ENCODE measurements at places on chromosomes 3 and 15. TPM values are rescaled to one million over a fixed set of nuclear protein-coding genes. Genes with fewer than 3 reads are reported as not detected.

Gene DPPA4
- not detected for polyA plus RNA-seq

Gene ARPP21
- not detected for polyA plus RNA-seq

Gene LXN
- polyA plus RNA-seq = 8.4 TPM

DNA sequence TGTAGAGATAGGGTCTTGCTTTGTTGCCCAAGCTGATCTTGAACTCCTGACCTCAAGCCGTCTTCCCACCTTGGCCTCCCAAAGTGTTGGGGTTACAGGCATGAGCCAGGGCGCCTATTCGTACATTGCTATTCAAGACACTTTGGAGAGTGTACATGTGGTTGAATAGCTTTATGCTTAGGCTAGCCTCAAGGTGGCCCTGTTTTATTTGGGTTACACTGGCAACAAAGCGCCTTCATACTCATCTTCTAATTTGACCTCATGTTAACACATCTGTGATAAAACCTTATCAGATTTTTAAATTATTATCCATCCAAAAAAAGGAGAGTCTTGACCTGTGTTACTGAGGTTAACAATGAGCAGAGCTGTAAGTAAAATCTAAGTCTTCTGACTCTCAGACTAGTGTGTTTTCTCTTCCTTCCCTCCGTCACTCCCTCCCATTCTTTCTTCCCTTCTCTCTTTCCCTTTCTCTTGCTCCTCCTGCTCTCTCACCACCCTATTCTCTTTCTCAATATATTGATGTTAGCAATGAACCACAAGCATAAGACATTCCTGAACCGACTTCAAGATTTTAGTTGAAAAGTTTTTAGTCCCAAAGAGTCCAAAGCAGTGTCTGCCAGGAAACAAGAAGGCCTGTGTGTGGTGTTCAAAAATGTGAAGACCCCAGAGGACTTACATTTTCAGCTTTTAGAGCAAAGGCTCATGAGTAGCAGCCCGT lies 603.7 kb upstream of the CFAP20DC start:
- DNase-seq = no peak

DNA sequence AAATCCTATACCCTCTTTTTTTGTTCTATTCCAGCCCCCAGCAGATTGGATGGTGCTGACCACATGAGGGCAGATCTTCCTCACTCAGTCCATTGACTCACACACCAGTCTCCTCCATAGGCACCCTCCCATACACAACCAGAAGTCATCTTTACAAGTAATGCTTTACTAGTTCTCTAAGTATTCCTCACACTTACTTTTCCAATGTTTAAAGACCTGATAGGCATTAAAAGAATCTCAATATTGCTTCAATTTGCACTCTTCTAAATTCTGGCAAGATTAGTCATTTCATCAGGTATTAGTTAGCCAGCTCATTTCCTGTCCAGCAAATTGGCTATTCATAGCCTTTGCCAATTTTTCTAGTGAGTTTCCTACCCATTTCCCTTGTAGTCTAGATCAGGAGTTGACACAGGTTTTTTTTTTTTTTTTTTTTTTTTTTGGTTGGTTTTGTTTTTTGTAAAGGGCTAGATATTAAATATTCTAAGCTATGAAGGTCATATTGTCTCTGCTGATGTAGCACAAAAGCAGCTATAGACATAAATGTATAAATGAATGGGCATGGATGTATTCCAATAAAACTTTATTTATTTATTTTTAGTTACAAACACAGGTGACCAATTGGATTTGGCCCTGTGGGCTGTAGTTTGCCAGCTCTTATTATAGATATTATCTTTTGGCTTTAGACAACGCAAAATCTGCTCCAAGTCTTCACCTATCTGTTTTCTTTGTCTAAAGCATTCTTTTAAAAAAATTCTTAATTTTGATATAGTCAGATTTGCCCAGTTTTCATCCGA lies 76.1 kb downstream of the ABHD5 start:
- DNase-seq = no peak

GRCh38 chr3:14562121-14562890 lies 22.2 kb upstream of the GRIP2 start:
- no peak for DNase-seq

- no peak for DNase-seq
These were observed 9.3 kb upstream of the IL1RAP start for GRCh38 chr3:190504354-190505125.

GRCh38 chr3:60010781-60011180 lies 961.0 kb upstream of the CFAP20DC start:
- no peak for DNase-seq

DNA sequence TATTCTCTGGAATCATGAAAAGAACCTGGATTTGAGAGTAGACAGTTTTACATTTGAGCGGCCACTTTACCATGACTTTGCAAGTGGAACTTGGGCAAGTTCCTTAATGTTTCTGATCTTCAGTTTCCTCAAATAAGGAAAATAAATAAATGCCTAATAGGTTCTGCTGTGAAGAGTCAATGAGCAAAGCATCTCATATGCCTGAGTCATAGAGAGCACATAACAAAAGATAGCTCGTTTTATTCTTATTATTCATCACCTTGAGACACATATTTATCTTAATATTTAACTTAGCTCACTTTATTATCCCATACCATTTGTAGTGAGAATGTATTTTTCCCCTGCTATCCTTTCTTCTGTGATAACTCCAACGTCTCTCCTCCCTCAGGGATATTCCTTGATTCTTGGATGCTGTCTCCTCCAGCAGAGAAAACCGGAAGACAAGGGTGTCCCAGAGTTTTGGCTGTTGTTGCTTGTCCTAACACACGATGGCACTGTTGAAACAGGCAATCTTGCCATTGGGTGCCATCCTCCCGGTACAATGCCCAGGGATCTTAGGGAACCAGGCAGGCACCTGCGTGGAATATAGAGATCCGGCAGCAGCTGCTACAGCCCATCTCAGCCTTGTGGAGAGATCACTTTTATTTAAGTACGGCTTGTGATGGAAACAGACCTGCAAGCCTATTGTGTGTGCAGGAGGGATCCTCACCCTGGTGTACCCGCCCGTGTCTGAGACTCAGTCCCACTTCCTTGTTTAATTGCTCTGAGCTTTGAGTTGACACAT lies 33.3 kb upstream of the VPS33B start:
- DNase-seq = no peak

DNA sequence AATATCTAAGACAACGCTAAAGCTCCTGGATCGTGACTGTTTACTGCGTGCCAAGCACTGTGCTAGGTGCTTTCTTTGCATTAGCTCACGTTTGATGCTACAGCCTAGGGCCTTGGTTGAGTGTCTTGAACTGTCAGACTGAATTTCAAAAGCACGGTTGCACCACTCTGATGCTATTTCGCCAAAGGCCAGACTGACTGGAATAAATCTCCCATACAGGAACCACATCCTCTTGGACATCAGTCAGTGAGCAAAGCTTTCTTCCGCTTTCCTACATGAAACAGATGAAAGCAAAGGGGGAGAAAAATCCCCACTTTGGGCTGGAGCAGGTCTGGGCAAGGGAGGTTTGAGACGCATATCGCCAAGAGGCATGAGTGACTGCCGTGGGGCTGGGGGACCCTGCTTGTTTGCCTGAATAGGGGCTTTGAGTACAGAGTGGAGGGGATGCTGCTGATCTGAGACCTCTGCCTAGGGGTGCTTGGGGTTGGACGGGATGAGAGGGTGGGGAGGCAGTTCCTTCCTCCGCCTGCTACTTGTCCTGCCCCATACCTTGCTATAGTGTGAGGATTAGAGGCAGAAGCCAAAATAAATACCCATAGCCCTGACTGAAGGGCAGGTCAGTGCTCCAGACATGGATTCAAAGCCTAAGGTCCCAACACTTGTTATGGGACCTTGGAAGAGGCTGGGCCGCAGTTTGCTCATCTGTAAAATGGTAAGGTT lies 5.3 kb downstream of the FGD5 start:
- DNase-seq = no peak

DNA sequence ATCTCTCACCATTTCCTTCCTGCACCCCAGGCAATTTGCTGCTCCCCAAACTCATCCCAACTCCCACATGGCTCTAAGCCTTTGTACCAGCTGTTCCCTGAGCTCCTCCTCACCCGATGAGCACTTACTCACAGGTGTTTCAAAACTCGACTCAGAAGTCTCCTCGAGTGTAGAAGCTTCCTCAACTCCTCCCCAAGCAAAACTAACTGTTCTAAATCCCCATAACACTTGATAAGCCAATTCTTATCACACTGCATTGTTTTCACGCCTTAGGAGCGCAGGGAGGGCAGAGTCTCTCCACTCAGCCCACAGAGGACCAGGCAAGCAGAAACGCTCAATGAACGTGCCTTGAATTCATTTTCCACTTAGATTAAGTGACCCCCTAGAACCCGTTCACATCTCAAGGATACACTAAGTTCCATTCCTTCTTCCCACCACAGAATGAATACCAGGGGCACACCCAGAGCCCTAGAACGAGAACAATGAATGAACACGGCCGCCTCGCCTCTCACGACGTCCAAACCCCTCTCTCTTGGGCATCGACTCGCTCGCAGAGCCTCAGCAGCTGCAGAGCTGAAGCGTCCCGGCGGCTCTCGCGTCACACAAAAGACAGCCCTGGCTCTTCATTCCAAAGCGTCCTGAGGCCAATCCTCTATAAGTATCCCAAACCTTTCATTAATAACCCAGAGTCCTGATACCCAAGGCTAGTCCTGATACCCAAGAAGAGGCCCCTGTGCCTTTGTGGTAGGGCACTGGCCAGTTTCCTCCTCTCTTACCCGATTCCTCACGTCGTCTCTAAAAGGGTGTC lies 1.1 kb downstream of the RAF1 start:
- DNase-seq = no peak

- DNase-seq = no peak
These were observed 13.7 kb downstream of the NTRK3 start for GRCh38 chr15:88242586-88243555.

- DNase-seq = no peak
These were observed 12.4 kb downstream of the NTRK3 start for GRCh38 chr15:88243895-88244787.
